Hepatic stellate cell (primary cell): ENCODE measurements at places on chromosomes 4 and X.

DNA sequence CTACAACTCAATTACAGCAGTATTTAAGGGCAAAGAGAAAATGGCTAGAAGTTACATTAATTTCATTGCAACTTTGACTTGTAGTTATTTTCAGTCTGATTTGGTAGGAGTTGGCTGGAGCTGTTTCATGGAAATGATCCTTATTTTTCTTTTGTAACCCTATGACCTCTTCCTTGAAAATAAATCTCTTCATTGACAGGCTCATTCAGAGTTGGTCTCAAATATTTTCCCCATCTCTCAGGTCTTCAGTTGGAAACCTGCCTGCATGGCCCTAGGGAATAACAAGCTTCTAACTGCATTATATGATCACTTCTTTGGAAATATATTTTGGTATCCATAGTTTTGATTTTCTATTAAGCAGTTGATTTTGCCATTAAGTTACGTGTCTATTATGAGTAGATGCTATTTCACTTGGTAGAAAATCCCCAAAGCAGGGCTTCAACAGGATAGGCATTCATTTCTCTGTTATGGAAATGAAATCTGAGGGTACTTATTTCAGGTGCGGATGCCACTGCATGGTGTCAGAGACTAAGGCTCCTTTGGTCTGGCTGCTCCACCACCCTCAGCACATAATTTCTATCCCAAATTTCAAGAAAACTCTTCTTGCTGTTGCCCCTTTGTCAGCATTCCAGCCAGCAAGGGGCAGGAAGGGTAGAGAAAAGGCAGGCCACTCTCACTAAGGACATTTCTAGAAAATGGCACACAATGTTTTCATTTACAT, 502.5 kb downstream of the SPRY1 start:
- no peak for DNase-seq

DNA sequence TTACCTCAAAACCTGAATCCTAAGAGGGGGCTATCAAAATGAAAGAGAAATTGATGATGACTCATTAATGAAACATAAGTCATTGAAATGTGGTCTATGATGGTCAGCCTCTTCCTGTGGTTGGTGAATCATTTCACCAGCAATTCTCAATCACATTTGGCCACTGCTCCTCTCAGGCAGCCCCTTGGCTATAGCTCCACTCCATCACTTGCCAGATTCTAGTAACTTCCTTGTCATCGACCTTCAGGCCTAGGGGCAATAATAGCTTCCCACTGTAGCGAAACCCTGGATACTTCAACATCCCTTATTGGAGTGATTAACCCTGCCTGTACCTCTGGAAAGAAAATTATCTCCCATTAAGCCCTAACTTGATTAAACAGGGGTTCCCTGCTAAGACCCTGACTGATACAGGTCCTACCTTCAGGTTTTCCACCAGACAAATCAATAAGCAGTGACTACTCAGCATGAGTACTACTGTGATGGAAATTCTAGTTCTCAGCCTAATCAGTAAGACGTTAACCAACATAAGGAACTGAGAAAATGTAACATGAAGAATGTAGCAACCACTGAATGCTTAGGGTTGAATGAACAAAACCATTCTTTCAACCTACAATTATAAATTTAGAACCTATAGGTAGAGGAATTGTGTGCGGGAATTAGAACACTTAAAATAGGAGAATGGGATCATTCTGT, 30.4 kb downstream of the ADH7 start:
- DNase-seq, result peak; percentile 43

- DNase-seq, result no peak
Measured at GRCh38 chr4:38188631-38189101, 228.5 kb downstream of the PTTG2 start.

DNA sequence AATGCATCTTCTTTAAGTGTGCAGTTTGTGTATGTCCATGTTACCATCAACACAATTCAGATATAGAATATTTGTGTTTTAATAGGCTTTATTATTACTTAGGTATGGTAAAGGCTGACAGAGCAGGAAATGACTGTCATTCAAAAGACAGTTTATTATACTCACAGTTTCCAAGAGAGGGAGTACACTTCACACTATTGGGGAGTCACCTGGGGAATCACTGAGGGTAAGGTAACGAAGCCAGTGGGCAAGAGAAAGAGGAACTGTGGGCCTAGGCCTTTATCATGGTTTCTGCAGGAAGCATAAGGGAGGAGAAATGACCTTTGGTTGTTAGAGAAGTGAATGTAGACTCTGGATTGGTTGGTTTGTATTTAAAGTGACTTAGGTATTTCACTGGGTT, 235.1 kb upstream of the HCCS start:
- no peak for DNase-seq

GRCh38 chrX:7921750-7922149, 5.5 kb downstream of the PNPLA4 start:
- no peak for DNase-seq

DNA sequence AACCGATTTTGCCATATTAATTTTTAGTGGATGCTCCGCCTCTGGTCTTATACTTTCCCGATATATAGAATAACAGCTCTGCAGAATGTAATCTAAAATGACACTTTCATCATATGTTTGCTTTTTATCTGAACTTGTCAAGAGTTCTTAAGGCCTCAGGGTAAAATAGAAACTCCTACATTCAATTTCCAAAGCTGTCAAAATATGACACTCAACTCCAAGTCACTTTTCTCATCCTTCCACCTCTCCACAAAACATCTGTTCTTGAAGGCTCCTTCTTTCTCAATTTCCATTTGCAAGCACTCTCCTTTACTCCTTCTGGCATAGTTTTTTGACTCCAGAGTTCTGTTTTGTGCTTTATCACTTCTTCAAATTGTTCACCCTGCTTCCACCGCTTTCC, 242.2 kb downstream of the PDGFC start:
- no peak for DNase-seq

GRCh38 chr4:82666970-82667665, 105.3 kb upstream of the TMEM150C start:
- DNase-seq, result no peak

- no peak for DNase-seq
Measured at GRCh38 chr4:124947622-124948265, 235.2 kb upstream of the ANKRD50 start.

- DNase-seq, result peak; percentile 35
Measured at GRCh38 chrX:44914532-44915198, 41.7 kb downstream of the KDM6A start.

DNA sequence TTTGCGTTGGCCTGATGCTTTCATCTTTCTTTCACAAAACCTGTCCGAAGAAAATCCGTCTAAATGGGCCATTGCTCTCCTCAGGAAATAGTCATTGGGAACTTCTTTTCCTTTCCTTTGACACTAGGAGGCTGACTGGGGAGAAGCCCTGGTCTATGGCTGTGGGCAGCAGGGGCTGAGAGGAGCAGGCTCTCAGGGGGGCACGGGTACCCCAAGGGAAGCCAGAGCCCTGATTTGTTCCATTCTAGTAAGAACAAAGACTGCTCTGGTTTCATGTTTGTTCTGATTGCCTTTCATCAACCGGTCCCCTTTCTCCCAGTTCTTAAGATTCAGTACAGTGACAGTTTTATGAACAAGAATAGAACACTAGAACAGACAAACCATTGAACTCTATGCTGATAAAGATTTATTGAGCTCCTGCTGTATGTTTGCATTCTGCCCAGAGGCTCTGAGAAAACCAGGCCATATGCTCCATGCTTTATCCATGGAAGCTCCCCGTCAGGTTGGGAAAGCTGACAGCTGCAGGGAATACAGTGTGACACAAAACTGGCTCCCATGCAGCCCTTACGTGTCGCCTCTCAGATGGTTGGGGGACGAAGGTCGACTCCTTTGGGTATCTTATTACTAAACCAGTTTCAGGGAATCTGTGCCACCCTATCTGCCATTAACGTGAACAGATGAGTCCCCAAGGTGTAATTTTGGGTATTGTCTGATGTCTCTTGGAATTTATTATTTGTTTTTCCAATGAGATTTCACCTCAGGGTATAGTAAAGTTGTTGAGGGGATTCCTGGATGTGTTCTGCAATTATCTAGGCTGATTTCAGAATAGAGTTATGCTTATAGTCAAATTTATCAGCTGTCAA, 72.4 kb upstream of the MSANTD1 start:
- no peak for DNase-seq

DNA sequence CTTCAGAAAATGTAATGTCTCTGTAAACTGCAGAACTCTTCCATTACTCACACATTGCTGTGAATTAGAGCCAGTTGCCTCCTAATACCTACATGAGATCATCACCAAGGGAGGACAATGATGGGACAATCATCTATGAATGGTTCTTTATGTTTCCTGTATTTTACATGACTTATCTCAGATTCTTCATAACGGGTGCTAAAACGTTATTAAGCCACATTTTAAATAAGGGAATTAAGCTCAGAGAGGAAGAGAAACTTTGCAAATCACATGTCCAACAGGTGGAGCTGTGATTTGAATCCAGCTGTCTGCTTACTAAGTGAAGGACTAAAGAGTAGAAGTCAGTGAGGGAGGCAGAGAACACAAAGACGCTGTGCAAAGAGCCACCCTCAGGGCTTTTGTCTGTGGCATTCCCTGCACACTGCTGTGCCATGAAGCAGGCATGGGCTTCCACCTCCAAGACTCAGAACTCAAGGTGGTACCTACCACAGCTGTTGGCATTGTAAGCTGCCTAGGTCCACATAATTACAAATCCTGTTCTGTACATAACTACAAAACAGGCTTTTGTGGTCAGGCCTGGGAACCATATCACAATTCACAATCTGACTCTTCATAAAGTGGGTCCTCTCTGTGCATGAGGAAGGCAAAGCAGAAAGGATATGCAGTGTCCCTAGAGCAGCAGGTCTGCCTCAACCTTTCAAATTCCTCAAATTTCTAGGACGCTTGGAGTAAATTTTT, 12.8 kb downstream of the TBC1D9 start:
- DNase-seq, result no peak

DNA sequence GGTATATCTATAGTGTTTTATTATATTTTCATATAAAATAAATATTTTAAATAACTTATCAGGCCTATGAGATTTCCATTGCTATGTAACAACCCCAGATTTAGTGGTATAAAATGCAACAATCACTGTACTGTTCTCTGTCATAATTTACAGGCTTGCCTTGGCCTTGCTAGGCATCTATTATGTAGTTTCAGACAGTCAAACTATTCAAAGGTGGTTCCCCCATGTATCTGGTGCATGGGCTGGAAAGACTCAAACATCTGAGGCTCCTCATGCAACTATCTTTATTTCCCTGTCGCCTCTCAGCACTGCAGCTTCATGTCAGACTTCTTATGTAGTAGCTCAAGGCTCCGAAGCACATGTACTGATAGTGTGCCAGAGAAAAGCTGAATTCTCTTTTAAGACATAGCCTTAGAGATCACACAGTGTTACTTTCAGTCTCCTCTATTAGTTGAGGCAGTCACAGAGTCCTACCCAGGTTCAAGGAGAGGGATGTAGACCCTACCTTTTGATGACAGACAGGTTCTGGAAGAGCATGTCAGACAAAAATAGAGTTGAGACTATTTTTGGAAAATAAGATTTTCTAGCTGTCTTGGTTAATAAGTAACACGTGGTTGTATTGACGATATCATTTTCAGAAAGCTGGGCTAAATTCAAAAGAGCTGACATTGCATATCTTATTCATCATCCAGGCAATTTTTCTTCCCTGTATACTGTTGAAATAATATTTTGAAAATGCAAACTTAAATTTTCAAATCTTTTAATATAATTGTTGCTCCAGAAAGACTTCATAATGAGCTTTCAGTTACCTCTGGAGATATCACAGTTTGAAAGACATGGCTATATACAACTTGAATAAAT, 19.4 kb downstream of the MTTP start:
- no peak for DNase-seq

GRCh38 chr4:160276785-160277325, 1174.0 kb downstream of the RAPGEF2 start:
- no peak for DNase-seq

DNA sequence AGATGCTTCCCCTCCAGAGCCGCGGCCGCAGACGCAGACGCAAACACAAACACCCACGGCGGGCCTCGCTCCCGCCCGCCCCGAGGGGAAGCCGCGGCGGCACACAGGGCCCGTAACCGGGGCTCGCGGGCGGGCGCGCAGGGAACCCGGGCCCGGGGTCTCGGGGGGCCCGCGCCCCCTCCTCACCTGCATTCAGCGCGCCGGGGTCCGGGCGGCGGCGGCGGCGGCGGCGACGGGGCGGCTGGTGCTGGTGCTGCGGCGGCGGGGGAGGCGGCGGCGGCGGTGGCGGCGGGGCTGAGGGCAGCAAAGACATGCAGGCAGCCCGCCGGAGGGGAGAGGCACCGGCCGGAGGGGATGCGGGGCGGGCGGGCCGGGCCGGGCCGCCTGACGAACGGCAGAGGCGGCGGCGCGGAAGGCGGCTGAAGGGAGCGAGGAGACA, 255 bp upstream of the CNOT6L start:
- DNase-seq, result peak; percentile 9

- DNase-seq, result peak; percentile 45
Measured at GRCh38 chrX:72243472-72243871, 4.6 kb upstream of the ERCC6L start.

- no peak for DNase-seq
Measured at GRCh38 chrX:3345281-3346191, 916 bp downstream of the MXRA5 start.

- no peak for DNase-seq
Measured at GRCh38 chr4:78667325-78667724, 108.8 kb upstream of the BMP2K start.

DNA sequence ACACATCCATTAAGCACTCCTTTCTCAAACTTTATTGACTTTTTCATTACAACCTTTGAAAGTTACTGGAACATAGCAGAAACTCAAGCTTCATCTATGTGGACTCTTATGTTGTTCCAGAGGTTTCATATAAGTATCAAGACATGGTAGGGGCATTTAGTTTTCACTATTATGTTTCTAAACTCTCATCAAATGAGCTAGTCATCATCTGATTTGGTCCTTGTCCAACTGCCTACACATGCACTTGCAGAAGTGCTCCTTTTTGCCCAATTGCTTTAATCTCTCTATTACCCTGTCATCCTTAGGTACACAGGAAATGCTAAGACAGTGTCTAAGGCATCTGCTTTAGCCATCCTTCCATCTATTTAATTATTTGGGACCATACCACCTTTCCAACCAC, 42.2 kb upstream of the EPGN start:
- DNase-seq, result no peak

- no peak for DNase-seq
Measured at GRCh38 chr4:54144199-54144598, 44.2 kb downstream of the GSX2 start.

DNA sequence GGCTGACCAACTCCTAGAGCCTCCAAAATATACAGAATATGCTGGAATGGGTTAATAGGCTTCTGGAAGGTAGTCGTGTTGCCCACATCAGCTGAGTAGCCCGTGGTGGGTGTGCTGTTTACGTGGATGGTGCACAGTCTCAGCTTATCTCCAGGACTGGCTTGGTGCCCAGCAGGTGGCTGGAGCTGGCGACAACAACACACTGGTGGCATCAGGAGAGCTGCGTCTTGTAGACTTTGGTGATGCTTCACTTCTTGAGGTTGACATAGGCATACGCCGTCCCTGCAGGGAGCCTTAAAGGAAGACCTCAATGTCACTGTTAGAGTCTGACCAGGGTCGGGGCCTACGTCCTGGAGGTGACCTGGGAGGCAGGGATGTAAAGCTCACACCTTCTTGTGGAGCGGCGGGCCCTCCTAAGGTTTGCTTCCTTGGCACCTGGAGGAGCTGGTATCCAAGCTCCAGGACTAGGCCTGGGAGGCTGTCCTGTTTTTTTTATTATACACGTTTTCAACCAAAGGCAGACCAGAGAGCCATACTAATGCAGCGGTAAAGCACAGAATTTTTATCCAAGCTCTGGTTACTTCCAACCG, 26.5 kb upstream of the RBMX start:
- no peak for DNase-seq
